Left ventricle myocardium inferior (tissue), 1 donor: ENCODE measurements at places on chromosomes 13 and 19.

DNA sequence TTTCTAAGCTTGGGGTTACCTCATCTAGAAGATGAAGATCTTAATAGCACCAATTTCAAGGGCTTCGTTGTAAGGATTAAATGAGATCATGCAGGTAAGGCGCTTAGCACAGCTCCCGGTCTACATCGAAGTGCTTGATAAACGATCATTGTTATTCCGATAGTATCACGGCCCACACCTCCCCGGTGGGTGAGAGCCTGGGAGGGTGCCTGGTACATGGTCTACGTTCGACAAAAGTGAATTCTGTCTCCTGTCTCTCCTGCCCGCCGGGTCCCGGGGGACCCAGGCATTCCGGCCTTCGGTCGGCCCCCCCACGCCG is 501 bp upstream of the MYH14 start:
- DNase-seq = no peak

- DNase-seq = no peak
Observed at GRCh38 chr19:5253406-5254110, 87.1 kb downstream of the PTPRS start.

DNA sequence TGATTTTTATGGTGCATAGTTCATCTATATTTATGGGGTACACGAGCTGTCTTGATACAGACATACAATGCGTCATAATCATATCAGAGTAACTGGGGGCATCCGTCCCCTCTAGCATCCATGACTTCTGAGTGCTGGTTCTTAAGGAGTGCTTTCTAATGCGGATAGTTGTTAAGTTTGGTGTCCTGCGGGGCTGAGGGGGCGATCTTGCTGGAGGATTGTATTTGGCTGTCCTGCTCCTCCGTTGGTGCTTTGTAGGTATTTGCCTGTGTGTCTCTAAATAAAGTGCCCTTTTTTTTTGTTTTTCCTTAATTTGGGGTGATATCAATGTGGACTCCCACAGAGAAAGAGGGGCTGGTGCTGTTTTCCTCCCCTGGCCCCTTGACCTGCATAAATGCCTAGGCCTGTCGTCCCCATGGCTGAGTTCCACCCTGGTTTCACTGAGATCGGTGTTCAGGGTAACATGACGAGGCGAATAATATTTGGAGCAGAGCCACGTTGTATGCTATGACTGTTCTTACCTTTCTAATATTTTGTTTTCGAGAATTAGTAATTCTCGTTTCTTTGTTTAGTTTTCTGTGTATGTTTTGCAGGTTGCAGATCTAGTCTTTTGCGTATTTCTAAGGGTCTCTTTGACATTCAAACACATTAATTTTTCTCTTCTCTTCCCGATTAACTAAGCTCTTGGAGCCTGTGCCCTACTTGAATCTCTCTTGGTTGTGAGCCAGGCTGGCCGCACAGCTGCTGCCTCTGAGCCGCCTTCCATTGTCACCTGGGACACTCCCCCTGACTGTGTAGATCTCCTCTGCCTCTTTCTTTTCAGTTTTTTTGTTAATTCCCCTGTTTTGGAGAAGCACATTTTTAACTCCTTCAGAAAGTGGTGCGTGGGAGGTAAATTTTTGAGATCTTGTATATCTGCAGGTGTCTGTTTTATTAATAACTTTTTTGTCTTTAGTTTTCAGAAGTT is 100.3 kb downstream of the ARHGEF7 start:
- no peak for DNase-seq

GRCh38 chr13:84029396-84029795 is 147.1 kb upstream of the SLITRK1 start:
- DNase-seq = no peak

- DNase-seq = peak; percentile 42
Observed at GRCh38 chr19:21463449-21464105, 41.8 kb upstream of the ZNF429 start.

DNA sequence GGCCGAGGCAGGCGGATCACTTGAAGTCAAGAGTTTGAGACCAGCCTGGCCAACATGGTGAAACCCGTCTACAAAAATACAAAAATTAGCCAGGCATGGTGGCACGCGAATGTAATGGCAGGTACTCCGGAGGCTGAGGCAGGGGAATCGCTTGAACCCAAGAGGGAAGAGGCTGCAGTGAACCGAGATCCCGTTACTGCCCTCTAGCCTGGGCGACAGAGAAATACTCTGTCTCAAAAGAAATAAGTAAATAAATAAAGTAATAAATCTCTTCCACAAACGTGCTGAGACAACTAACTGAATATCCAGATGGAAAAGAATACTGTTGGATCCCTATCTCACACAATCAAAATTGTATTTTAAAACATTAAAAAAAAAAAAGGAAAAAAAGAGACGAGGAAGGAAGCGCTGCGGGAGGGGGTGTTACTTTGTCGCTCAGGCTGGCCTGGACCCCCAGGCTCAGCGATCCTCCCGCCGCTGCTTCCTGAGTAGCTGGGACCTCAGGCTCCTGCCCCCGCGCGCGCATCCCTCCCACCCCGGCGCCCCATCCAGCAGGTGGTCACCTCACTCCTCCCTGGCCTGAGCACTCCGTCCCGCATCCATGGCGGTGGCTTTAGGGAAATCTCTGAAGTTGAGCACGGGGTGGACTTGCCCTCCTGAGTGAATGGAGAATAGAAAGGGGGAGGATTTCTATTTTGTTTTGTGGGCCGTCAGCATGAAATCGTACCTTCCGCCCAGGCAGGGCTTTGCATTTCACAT is 628 bp upstream of the ZNF813 start:
- DNase-seq = peak; percentile 19

- no peak for DNase-seq
Observed at GRCh38 chr19:56350416-56351045, 35.9 kb upstream of the ZSCAN5A start.

GRCh38 chr19:29531458-29532025 is 5.7 kb downstream of the VSTM2B start:
- no peak for DNase-seq

- DNase-seq = no peak
Observed at GRCh38 chr13:50629497-50629896, 214.0 kb downstream of the DLEU7 start.

DNA sequence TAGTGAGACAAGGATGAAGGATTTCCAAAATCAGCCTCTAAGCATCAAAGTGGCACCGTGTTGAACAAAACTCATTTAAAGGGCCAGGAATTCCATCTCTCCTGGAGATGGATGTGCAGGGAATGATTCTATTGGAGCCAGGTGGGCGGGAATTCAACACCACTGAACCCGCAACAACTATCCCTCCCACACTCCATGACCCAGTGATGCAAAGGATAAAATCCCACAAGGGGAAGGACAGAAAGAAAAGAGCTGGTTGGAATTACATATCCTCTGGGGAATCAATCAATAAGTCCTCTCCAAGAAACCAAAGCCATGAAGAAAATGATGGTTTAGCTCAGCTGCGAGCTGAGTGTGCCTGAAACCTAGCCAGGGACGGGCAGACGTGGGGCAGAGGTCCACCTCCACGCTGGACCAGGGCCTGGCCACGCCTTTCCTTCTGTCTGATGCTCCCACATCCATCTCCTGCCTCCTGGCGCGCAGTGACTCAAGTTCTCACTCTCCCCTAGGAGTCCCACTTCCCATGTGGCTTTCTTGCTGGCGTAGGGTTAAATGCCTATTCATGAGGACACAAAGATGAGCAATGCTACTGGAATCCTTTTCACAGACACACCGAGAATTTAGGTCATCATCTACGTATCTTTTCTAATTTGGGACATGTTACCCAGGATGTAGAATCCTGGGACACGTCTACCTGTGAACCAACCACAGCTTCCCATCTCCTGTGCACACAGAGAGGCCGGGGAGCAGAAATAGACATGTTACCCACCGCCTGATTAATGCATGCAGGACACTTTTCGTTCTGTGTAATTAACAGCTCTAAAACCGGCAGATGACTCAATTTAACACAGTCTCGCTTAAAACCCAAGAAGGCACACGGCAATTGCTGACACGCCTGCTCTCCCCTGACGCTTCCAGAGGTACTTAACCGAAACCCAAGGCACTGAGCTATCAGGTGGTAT is 48.6 kb downstream of the PEPD start:
- no peak for DNase-seq

GRCh38 chr19:51548213-51548651 is 16.8 kb upstream of the SIGLEC6 start:
- no peak for DNase-seq

DNA sequence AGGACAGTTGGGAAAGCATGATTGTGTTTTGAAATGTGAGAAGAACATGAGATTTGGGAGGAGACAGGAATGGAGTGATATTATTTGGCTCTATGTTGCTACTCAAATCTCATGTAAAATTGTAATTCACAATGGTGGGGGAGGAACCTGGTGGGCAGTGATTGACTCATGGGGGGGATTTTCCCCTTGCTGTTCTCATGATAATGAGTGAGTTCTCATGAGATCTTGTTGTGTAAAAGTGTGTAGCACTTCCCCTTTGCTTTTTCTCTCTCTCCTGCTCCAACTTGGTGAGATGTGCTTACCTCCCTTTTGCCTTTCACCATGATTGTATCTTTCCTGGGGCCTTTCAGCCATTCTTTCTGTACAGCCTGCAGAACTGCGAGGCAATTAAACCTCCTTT is 1261.0 kb upstream of the ATXN8OS start:
- DNase-seq = no peak

DNA sequence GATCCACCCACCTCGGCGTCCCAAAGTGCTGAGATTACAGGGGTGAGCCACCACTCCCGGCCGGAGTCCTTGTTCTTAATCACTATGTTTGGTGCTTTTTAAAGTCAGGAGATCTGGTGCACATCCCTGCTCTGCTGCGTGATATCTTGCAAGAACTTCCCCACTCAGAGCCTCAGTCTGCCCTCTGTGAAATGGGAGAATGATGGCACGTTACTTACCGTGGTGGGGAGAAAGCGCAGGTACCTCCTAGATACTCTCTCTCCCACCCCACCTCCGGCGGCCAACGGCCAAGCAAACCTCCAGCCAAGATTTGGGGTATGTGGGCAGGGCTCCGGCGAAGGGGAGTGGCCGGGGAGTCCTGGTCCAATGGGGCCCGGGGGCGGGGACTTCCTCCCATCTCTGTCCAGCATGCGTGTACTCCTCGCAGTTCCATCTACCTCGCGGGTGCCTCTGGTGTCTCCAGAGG is at the start of gene RYR1:
Gene RYR1, plus strand, starts transcription at position 424 of the 466 bp plus-strand sequence. CDS start 139 bp downstream, outside the sequence.
- DNase-seq = peak; percentile 67

DNA sequence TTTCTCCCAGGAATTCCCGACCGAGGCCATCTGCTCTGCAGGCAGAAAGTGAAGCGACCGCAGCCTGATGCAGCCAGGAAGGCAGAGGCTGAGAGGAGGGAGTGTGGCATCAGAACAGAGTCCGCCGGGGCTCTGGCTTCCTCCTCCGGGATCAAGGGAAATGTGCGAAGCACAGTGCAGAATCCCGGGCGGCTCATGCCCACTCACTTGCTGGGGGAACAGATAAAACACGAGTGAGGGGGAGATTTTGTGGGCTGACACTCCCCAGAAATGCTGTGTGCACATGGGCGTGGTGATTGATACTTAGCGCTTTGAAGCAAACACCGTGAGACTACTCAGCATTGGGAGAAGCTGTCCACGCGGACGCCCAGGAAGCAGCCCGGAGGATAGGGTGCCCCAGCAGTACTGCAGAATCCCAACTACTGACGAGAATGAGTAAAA is 75.3 kb upstream of the POMP start:
- DNase-seq = no peak

DNA sequence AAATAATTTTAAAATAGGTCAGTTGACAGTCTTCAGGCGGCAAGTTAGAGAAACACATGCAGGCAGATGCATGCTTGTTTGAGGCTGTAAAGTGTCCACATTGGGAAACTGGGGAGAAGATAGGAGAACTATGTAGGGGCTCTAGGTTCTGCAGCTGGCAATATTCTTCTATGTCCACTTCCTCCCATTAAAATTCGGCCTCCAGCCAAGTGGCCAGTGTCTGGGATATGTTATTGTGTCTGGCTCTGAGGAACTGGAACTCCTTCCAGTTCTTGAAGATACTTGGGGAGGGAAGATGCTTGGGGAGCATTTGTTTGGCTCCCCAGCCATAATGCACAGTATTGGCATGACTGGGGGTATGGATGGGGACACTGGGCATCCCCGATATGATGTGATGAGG is 20.9 kb upstream of the KLF2 start:
- no peak for DNase-seq
